ENCODE measurements at places on chromosomes 16 and 17.

DNA sequence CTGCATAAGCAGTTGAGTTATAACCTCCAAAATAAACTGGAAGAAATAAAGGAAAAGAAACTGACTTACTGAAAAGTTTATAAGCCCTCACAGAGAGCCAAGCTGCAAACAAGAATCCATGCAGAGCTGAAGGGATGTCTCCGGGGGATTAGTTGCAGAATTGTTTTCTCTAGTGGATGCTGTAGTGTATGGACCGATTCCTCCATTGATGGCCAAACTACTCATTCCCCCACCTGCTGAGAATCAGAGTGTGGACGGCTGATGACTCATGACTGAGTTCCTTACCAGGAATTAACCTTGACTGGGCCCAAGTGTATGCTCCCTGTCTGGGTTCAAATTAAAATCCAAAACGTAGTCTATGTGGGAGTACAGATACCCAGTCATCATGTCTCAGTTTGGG is 93.9 kb upstream of the CDH8 start:
- no peak overlapping the region for H3K27ac ChIP-seq
- no peaks in the 10 kb centered on the region for H3K27me3 ChIP-seq
- no peak for DNase-seq
- no peak overlapping the region for H3K4me3 ChIP-seq
- no peaks in the 10 kb centered on the region for H3K4me1 ChIP-seq

GRCh38 chr16:81408409-81408950 is 36.1 kb upstream of the CMIP start:
- H3K4me3 ChIP-seq: no peak overlapping the region
- peaks cover 10% of the 10 kb centered on the region for H3K4me1 ChIP-seq
- H3K36me3 ChIP-seq: no peaks in the 10 kb centered on the region
- no peak overlapping the region for H3K27ac ChIP-seq
- no peaks in the 10 kb centered on the region for H3K27me3 ChIP-seq

GRCh38 chr16:84566545-84567257 is 51.2 kb downstream of the COTL1 start:
- H3K4me1 ChIP-seq: peaks cover 7% of the 10 kb centered on the region
- H3K27me3 ChIP-seq: no peaks in the 10 kb centered on the region
- no peak overlapping the region for H3K27ac ChIP-seq
- H3K4me3 ChIP-seq: no peak overlapping the region
- H3K36me3 ChIP-seq: peaks cover 100% of the 10 kb centered on the region
- no peak for DNase-seq

GRCh38 chr17:29686993-29687590 is 64.4 kb upstream of the CORO6 start:
- H3K27ac ChIP-seq: no peak overlapping the region
- DNase-seq: no peak
- H3K27me3 ChIP-seq: no peaks in the 10 kb centered on the region
- no peaks in the 10 kb centered on the region for H3K36me3 ChIP-seq

- no peak for DNase-seq
- H3K4me1 ChIP-seq: no peaks in the 10 kb centered on the region
- no peak overlapping the region for H3K27ac ChIP-seq
- no peaks in the 10 kb centered on the region for H3K36me3 ChIP-seq
- H3K27me3 ChIP-seq: no peaks in the 10 kb centered on the region
Observed at GRCh38 chr16:19831678-19832077, 53.0 kb downstream of the GPRC5B start.

DNA sequence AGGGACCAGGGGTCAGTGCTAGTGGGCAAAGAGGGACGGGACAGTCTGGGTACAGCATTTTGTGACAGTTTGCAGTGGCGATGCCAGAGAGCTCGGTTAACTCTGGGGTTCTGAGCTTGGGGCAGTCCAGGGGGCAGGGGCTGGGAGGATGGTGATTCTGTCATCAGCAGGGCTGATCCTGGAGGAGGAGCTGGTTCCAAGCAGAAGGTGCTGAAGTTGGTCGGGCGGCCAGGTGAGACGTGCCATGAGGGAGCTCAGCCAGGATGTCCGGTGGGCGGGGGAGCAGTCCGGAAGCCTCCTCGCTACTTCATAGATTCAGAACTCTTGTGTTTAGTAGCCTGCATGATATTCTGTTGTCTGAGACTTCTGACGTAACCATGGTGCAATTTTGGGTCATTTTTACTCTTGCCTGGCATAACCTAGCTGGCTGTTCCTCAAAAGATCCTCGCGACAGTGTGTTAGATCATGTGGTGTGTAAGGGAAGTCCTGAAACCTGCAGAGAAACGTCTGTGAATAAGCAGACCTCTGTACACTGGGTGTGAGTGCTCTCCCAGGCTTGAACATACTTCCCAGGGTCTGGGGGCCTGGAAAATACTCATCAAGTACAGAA is 122.0 kb downstream of the CLEC16A start:
- DNase-seq: no peak
- H3K4me3 ChIP-seq: no peak overlapping the region
- no peaks in the 10 kb centered on the region for H3K27me3 ChIP-seq
- no peaks in the 10 kb centered on the region for H3K36me3 ChIP-seq
- peaks cover 8% of the 10 kb centered on the region for H3K4me1 ChIP-seq

- H3K36me3 ChIP-seq: no peaks in the 10 kb centered on the region
- H3K27me3 ChIP-seq: no peaks in the 10 kb centered on the region
- no peak overlapping the region for H3K4me3 ChIP-seq
- H3K4me1 ChIP-seq: peaks cover 29% of the 10 kb centered on the region
- DNase-seq: peak; percentile 46
Observed at GRCh38 chr17:57356719-57357391, 100.5 kb downstream of the MSI2 start.

- H3K4me1 ChIP-seq: peaks cover 7% of the 10 kb centered on the region
- peaks cover 31% of the 10 kb centered on the region for H3K27me3 ChIP-seq
- no peak overlapping the region for H3K27ac ChIP-seq
- peak; percentile 64 for DNase-seq
Observed at GRCh38 chr17:79607940-79608623, 2.8 kb downstream of the RBFOX3 start.

DNA sequence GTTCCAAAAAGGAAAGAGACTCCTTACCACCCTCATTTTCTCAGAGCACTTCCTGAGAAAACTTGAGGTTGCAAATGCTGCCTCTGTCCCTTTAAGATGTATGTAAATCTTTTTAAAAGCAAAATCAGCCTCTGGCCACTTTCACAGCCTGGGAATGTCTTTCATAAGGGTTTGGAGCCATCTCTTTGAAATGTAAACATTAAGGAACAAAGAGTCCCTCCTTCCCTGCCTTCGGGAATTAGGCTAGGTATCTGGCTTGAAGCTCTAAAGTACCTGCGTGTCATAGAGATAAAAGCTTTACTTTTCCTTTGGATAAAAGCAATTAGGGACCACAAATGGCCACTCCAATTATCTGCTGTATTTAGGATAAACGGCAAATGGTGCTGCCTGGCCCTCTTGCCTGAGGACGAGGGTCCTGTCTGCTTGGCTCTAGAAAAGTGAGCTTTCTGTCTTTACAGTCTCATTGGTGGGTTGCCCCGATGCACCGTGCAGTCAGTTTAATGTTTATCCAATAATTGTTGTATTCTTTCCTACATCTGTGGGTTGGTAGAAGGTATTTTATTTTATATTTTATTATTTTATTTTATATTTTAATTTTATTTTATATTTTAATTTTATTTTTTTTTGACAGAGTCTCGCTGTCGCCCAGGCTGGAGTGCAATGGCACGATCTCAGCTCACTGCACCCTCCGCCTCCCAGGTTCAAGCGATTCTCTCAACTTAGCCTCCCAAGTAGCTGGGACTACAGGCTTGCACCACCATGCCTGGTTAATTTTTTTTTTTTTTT is 23.9 kb downstream of the NLRC3 start:
- H3K4me3 ChIP-seq: no peak overlapping the region
- no peak for DNase-seq

DNA sequence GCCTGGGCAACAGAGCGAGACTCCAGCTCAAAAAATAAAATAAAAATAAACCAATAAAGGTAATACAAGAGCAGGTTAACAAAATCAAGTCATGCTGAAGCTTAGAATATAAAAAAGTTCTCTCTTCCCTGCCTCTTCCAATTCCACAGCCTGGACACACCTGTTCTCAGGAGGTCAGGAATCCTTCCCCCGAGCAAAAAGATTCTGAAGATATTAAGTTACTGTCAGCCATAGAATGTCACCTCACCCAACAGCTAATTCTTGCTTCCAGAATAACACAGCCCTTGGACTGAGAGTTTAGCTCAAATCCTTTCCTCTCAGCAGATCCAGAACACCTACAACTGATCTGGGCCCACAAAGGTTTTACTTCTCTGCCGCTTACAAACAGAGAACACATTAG is 27.1 kb downstream of the SLC39A11 start:
- no peaks in the 10 kb centered on the region for H3K27me3 ChIP-seq
- no peaks in the 10 kb centered on the region for H3K4me1 ChIP-seq
- no peaks in the 10 kb centered on the region for H3K36me3 ChIP-seq
- no peak overlapping the region for H3K4me3 ChIP-seq
- H3K27ac ChIP-seq: no peak overlapping the region
- DNase-seq: no peak

DNA sequence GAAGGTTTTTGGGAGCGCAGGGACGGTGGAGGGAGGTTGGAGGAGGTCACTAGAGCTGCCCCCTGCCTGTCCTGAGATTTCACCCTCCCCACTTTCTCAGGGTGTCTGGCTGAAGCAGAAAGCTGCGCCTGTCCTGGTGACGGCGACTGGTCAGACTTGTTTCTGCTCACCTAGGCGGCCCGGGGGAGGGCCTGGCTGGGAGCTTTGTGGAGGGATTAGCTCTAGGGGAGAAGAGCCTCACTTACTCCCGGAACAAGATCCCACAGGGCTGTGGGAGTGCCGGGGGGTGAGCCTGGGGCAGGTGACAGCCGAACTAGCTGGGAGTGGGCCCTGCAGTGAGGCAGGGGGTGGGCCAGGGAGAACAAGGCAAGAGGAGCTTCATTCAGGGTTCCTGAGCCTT is 11.5 kb downstream of the NHERF1 start:
- H3K4me1 ChIP-seq: peaks cover 49% of the 10 kb centered on the region
- peaks cover 8% of the 10 kb centered on the region for H3K36me3 ChIP-seq
- no peak for DNase-seq

DNA sequence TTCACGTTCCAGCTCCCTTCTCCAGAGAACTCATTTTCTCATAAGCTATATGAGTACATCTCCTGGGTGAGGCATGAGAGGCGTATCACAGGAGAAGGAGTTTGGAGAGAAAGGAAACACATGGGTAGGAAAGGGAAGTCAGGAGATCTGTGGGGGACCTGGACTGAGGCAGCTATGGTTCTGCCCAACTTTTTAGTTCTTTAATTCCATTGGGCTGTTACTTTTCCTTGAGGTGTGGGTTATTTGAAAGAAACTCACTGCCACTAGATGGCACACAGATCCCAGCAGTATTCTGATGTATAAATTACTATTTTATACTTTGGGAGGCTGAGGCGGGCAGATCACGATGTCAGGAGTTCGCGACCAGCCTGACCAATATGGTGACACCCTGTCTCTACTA is 63.6 kb downstream of the NUP93 start:
- H3K4me1 ChIP-seq: peaks cover 8% of the 10 kb centered on the region
- no peak overlapping the region for H3K4me3 ChIP-seq
- no peak for DNase-seq
- no peaks in the 10 kb centered on the region for H3K27me3 ChIP-seq
- H3K27ac ChIP-seq: no peak overlapping the region
- no peaks in the 10 kb centered on the region for H3K36me3 ChIP-seq

DNA sequence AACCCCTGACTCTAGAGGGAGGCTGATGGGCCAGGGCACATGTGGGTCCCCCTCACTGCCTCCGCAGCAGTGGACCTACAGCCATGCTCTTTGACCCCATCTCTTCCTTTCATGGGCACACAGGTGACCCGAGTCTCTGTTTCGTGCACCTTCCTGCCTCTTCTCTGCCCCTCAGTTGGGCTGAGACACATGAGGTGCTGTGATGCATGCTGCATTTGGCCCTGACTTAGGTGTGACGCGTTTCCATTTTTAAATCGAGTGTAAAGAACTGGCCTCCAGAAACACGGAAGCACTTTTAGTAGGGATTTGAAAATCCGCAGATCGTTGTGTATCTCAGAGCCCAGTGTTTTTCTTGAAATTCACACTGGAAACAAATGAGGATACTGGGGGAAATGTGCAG is 24.6 kb downstream of the C16orf90 start:
- no peak overlapping the region for H3K27ac ChIP-seq
- H3K4me3 ChIP-seq: no peak overlapping the region
- peaks cover 9% of the 10 kb centered on the region for H3K36me3 ChIP-seq
- no peaks in the 10 kb centered on the region for H3K4me1 ChIP-seq

DNA sequence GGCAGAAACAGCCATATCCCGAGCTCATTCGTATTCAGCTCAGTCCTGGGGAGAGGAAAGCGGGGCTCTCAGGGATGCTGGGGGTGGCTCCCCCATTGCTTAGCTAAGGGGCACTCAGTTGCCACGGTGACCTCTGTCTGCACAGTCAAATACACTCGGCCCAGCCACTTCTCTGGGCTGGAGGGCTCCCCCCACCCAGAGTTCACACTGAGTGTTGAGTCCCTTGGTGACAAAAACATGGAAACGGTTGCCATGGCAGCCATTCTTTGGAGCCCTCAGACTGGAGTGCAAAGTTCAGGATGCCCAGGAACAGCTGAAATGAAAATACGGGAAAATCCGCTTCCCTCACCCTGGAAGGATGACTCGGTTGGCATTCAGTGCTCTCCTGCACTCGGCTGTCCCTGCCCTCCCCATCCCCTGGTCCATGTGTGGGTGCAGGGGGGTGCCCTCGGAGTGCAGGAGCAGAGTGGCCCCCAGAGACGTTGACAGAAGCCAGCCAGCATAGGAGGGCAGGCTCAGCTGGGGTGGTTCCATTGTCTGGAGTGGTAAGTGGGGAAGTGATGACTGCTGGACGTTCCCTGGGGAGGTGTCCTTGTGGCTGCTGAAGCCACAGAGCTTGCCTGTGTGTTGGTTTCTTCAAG is 216.5 kb downstream of the NTN1 start:
- DNase-seq: peak; percentile 68
- H3K27me3 ChIP-seq: peaks cover 5% of the 10 kb centered on the region
- H3K36me3 ChIP-seq: no peaks in the 10 kb centered on the region
- H3K27ac ChIP-seq: no peak overlapping the region
- peaks cover 34% of the 10 kb centered on the region for H3K4me1 ChIP-seq

- DNase-seq: no peak
- H3K27me3 ChIP-seq: peaks cover 3% of the 10 kb centered on the region
- H3K4me3 ChIP-seq: no peak overlapping the region
- peaks cover 9% of the 10 kb centered on the region for H3K4me1 ChIP-seq
- H3K36me3 ChIP-seq: no peaks in the 10 kb centered on the region
- H3K27ac ChIP-seq: no peak overlapping the region
Observed at GRCh38 chr17:63440127-63440769, 5.9 kb downstream of the CYB561 start.
